ENCODE measurements at places on chromosomes 7 and 10. TPM values are rescaled to one million over a fixed set of nuclear protein-coding genes. Genes with fewer than 3 reads are reported as not detected.

Gene DIP2C
- 1.9 TPM for total RNA-seq

Gene C10orf105
- total RNA-seq = 1.0 TPM

Gene RNF32
- 2.0 TPM for total RNA-seq

Gene PARP12
- 17.4 TPM for total RNA-seq

Gene ALKBH4
- total RNA-seq = 9.0 TPM

Gene STRIP2
- total RNA-seq = 51.7 TPM

Gene COL1A2
- not detected for total RNA-seq

Gene NUDT5
- total RNA-seq = 99.1 TPM

Gene VAX1
- total RNA-seq = not detected

Gene MTPN
- total RNA-seq = 149 TPM

Gene AOC1
- total RNA-seq = not detected

Gene KCNIP2
- total RNA-seq = 39.3 TPM

Gene FOXI2
- not detected for total RNA-seq

Gene GATA3
- total RNA-seq = 25.2 TPM

Gene HNRNPH3
- 113 TPM for total RNA-seq

Gene CHST12
- total RNA-seq = 4.8 TPM

Gene DYNC1I1
- not detected for total RNA-seq
